Stimulated activated CD8-positive, alpha-beta memory T cell treated with anti-CD3 and anti-CD28 coated beads, Interleukin-7, amount 100 ng/mL, for 1 hour (primary cell): ENCODE measurements at places on chromosomes 5 and 9.

GRCh38 chr9:81619353-81620001 is 69.9 kb downstream of the TLE1 start:
- no peak for DNase-seq

DNA sequence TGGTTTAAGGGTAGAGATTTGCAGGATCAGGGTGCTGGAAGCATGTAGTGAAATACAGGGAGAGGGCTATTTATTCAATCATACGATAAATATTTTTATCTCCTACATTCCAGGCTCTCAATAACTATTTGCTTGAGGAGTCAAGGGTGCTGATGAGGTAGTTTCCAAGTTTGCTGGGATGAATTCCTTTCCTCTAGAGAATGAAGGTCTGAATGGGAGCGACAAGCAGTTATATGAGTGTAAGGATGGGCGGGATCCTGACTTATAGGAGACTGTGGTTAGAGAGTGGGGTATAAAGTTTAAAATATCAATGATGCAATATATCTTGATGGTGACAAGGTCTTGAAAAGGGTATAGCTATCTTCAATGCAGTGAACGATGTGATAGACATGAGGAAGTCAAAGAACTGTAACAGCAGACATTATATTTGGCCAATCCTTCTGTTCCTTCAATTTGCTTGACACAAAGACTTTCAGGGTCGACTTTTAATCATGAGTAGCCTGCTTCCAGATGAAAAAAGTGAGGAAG is 201.1 kb upstream of the HAPLN1 start:
- DNase-seq: no peak

DNA sequence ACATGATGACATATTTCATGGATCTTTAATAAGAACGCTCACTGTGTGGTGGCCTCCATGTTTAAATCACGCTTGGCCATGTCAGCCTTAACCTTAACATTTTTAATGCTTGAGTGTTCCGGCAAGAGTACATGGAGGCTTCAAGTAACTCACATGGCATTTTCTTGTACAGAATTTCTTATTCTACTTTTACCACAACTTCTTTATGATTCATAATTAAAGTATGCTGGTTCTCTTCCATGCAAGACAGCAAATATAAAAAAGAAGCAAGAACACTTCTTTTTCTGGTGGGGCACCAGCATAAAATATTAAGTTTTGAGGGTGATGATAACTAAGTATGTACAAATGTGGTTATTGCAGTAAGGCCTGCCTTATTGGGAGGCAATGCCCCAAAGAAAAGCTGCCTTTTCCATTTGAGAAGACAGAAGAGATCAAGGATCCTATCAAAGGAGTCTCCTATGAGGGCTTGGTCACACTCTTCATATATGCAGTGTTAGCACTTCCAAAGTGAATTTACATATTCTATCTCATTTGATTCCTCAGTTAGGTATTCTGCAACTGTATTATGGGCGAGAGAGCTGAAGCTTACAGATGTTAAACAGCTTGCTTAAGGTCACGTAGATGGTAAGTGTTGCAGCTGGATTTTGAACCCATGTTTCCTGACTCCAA is 382.7 kb upstream of the MEF2C start:
- DNase-seq: no peak

- DNase-seq: no peak
Observed at GRCh38 chr5:1175801-1176472, 25.5 kb upstream of the SLC6A19 start.

GRCh38 chr9:19656704-19657103 is 132.1 kb downstream of the SLC24A2 start:
- no peak for DNase-seq

DNA sequence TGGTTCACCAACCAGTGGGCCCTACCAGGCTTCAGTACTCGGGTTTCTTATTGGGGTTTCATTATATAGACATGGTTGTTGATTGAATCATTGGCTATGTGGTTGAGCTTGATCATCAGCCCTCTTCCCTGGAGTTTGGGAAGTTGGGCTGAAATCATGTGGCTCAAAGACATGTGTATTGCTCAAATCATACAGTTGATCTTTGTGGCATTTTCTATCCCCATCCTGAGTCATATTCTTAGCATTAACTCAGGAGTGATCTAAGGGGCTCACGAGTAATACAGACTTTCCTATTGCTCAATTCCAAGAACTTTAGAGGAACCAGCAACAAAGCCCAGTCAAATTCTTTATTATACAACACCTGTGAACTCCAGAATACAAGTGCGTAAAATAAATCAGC is 66.2 kb downstream of the SMC5 start:
- DNase-seq: no peak

DNA sequence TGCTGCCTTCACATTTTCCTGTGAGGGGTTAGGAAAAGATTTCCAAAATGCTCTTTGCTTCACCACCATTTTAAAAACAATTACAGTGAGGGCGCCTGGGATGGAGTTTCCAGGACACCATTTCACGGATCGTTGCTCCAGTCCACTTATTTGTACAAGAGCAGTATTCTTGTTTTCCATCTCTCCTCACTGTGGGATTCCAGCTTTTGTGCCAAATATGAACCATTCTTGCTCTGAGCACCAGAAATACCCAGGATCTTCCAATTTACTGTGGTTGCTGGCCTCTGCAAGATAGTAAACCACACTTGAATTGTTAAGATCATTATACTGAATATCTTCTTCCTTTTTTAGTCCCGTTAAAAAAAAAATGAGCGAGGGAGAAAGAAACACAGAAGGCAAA is 899.5 kb downstream of the TLE1 start:
- no peak for DNase-seq

- DNase-seq: no peak
Observed at GRCh38 chr5:72659726-72660125, 152.5 kb upstream of the ZNF366 start.

GRCh38 chr9:86860006-86860405 is 87.3 kb downstream of the GAS1 start:
- DNase-seq: no peak

- no peak for DNase-seq
Observed at GRCh38 chr9:21853414-21853813, 51.0 kb downstream of the MTAP start.

DNA sequence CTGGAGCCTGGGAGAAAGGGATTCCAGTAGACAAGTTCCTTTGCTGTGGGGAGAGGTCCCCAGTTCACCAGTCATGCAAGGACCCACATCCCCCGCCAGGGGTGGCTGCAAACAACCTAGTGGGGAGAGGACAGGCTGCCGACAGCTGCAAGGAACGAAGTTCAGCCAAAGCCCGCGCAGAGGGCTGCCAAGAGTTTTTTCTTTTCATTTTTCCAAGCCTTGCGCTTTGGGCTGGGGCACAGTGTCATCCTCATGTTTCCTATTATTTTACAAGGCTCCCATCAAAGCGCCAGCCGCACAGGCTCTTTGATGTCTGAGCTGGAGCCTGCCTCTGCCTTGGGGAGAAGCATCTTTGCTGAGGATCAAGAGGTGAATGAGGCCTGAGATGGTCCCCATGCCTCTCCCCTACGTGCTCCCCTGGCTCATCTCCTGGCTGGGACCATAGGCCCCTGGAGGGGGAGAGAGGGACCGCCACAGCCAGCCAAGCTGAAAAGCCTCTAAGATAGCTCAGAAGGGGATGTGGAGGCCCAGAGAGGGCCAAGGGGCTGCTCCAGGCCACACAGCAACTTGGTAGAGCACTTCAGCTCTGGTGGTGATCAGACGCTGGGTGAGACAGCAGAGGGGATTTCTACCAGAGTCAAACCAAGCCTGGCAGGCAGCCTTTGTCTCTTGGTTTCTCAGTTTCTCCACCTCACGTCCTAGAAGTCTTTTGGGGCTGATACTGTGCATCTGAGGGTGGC is 50.4 kb upstream of the SYNPO start:
- no peak for DNase-seq

GRCh38 chr5:15521381-15522186 is 21.6 kb downstream of the FBXL7 start:
- no peak for DNase-seq

DNA sequence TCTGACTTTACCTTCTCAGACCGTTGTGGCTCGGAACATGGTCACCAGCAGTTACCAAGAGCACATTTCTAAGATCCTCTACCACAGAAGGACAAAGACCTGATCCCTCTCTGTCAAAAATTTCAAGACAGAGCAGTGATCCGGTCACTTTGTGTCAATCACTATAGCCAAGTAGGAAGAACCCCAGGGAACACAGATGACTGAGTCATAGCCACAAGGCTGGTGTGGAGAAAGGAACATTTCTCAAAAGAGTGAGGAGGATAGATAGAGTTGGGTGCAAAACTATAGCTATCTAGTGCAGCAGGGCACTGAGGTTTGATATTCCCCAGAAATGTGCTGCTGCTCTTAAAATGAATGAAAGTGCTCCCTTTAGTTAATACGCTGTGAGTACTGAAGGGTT is 130.7 kb upstream of the SMIM23 start:
- DNase-seq: no peak

DNA sequence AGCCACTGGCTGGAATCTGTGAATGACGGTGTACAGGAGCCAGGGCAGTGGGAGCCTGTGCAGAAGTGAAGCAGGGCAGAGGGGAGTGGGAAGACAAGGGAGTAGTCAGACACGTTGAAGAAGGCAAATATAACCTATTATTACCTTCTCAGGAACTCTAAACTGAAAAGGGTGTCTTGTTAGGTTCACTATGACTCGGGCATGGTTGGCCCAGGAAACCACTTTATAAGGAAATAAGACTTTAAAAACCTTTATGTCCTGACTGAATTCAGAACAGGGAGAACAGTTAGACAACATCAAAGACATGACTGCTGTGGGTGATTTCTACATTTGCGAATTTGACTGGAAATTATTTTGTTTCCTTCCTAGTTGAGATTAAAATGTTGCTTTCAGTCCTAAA is 107.5 kb downstream of the ACER2 start:
- DNase-seq: no peak

- no peak for DNase-seq
Observed at GRCh38 chr5:79886456-79886855, 104.6 kb downstream of the MTX3 start.

DNA sequence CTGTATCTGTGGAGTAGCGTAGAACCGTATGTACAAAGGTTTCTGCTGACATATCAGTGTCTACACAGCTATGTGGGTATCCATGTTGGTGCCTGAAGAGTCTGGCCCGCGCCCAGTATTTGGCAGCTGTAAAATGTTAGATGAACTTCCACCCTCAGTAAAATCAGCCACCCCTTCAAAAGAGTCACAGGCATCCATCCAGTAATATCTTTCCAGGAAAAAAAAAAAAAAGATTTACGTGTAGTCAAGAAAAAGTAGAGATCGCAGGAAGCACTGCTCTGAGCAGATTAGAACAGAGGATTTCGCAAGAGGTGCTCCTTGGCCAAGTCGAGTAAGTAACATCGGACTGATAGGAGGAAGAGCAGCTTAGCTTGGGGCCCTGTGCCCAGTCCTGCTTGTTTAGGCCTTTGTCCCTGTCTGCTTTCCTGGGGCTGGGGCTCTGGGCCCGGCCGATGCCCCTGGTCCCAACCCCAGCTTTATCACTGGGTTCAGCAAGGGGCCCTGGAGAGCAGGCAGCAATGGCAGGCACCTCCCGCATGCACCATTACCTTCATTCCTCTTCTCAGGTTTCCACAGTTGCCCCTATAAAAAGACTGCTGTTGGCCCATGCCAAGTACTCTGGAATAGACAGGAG is 21.2 kb downstream of the DAPK1 start:
- no peak for DNase-seq

GRCh38 chr5:168781941-168782571 is 202.9 kb upstream of the PANK3 start:
- DNase-seq: no peak

GRCh38 chr5:159873680-159874079 is 42.6 kb upstream of the ADRA1B start:
- no peak for DNase-seq

- DNase-seq: no peak
Observed at GRCh38 chr5:143592648-143593047, 189.2 kb upstream of the NR3C1 start.

- no peak for DNase-seq
Observed at GRCh38 chr9:114551750-114552685, 35.6 kb upstream of the ATP6V1G1 start.

- no peak for DNase-seq
Observed at GRCh38 chr9:98867429-98868168, 60.1 kb downstream of the GALNT12 start.

DNA sequence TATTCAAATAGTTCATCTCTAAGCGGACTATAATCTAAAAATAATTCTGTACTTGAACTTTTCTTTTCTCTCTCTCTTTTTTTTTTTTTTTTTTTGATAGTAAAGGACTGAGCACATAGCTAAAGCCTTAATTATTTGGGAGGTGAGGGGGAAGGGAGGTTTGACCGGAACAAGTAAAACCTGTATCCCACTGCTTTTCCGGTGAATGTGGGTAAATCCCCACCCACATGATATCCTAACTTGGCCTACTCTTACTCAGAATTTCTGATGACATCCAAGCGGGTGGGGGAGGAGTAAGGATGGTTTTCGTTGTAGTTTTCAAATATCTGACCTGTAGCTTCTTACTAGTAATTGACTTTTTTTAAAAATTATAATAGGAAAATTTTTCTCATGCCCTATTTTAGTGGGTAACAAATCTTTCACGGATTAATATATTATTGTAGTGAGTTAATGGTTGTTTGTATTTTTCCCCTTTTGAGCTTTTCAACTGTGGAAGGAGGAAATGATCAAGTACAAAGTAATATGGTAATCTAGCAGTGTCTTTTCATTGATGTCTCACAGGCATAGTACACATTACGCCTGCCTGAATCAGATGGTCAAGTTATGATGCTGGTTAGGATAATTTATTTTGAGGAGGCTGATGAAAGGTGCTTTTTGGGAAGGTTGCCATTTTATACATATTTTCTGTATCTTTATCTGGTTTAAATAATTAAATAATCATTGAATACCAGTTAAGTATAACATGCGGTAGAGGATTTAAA is 2.2 kb upstream of the ELL2 start:
- DNase-seq: no peak

- no peak for DNase-seq
Observed at GRCh38 chr5:75961818-75962217, 121.4 kb upstream of the SV2C start.

DNA sequence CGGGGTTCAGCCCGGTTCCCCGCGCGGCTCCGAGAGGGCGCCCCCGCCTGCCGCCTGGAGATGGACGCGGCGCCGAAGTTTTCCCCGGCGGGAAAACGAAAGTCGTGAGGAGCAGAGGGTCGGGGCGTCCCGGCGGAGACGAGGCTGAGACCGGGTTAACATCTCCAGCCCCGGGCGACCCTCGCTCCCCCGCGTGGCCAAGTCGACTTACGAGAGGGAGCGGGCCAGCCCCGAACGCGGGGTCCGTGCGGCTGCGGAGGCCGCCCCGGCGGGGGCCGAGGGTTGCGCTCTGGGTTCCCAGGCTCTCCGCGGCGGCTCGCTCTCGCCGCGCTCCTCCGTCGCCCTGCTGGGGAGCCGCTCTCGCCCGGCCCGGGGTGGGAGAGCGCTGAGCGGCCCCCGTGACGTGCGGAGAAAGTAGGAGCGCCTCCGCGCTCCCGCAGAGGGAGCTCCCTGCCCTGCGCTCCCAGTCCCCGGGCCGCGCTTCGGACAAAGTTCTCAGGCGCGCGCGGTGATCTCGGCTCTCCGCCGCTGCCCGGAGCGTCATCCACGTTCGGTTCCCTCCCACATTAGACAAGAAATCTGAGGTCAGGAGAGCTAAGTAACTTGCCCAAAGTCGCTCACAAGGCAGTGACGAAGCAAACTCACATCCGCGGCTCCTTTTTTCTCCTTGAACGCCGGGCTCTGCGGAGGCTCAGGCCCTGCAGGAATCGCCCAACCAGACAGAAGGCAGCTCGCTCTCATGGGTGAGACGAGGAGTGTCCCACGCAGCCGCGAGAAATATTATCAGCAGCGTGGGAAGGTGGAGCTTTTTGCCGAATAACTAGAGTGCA is 1.2 kb upstream of the GCNT4 start:
- no peak for DNase-seq
